SW480 (cell line): ENCODE measurements at places on chromosomes 7 and 10.

- no peak for DNase-seq
Measured at GRCh38 chr10:98555021-98555619, 108.4 kb upstream of the HPS1 start.

DNA sequence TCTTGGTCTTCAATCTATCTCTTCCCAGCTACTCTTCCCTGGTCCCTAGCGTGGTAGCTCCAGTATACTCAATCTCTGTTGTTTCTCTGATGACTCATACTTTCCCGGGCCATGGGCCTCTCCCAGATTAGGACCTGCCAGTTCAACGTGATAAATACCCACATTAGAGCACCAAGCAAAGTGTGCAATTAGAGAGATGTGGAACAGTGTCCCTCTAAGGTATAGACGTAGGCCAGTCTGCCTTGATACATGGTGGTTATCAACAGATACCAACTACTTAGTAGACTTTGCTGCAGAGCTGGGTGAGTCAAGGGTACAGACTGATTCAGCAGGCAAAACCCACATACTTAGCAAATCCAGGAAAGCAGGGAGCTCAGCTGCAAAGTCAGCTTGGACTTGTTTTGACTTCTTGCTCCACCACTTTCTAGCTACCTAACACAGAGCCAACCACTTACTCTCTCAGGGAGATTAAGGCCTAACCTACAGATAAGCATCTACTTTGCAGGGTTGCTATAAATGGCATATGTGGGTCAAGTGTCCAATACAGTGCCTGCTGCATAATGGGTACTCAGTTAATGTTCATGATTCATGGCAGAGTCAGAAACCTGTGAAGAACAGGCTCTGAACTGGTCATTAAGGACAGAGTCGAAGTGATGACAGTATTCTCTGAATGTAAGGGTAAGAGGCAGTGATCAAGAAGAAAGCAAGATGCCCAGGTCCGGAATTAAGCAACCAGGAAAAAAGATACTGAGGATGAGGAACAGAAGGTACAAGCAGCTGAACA is 176.1 kb downstream of the CHN2 start:
- peak; percentile 74 for DNase-seq

GRCh38 chr10:122471531-122472177 is 10.3 kb downstream of the HTRA1 start:
- DNase-seq, result no peak

DNA sequence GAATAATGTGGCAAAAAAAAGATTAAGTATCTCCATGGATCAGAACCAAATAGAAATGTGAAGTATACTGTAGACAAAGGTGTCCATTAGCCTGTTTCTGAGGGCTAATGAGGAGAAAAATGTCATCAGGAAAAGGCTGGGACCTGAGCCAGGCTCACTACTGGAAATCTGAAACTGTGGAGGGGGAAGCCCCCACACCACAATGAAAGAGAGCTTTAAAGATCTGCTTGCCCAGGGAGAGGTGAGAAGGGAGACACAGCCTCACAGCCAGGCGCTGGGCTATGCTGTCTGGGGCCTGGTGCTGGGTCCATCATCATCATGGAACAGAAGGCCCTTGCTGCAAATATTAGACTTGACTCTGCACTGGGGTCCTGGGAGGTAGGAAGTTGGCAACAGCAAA is 90.4 kb downstream of the OSBPL3 start:
- no peak for DNase-seq

GRCh38 chr10:75358835-75359421 is 42.6 kb downstream of the ZNF503 start:
- DNase-seq, result peak; percentile 77

GRCh38 chr10:80177781-80178636 is 27.3 kb downstream of the ANXA11 start:
- no peak for DNase-seq

DNA sequence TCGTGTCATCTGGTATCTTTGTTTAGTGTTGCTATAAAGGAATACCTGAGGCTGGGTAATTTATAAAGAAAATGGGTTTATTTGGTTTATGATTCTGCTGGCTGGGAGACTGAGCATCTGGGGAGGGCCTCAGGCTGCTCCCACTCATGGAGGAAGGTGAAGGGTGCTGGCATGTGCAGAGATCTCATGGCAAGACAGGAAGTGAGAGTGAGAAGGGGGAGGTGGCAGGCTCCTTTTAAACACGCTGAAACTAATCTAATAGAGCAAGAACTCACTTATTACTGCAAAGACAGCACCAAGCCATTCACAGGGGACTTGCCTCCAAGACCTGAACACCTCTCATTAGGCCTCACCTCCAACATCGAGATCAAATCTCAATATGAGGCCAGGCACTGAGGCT is 11.3 kb downstream of the OIT3 start:
- DNase-seq, result no peak

DNA sequence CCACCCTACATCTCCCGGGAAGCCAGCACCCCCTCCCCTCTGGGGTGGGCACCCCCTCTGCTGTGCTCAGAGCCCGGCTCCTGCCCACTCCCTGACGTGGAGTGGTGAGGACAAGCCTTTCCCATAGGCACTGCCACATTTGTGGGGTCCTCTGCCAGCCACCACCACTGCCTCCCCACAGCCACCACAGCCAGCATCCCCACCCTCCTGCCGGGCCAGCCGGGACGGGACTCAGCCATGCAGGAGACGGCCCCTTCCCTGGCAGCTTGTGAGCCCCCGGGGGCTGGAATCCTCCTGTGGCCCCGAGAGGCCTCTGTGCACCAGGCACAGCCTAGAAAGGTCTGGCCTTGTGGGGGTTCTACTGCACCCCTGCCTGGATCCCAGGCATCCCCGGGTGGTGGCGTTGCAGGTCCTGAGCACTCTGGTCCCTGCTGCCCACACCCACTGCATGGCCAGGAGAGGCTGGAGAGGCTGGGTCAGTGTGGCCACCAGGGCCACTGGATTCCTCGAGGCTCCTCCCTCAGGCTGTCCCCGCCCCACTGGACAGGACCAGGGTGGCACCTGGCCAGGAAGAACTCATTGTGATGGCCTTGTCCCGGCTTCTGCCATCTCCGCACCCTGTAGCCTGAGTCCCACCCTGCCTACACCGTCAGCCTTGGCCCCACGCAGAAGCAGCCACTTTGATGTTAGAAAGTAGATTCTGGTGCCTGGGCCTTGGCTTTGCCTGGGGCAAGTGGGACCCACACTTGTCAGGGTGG is 148.0 kb downstream of the EBF3 start:
- no peak for DNase-seq

GRCh38 chr7:64098-64915 is 128.1 kb upstream of the FAM20C start:
- DNase-seq, result peak; percentile 70

GRCh38 chr7:152862006-152862405 is 102.5 kb downstream of the ACTR3B start:
- no peak for DNase-seq

GRCh38 chr7:99218406-99219184 is 10.7 kb upstream of the KPNA7 start:
- DNase-seq, result no peak

GRCh38 chr10:60444494-60445064 is 54.9 kb upstream of the ANK3 start:
- DNase-seq, result peak; percentile 11

DNA sequence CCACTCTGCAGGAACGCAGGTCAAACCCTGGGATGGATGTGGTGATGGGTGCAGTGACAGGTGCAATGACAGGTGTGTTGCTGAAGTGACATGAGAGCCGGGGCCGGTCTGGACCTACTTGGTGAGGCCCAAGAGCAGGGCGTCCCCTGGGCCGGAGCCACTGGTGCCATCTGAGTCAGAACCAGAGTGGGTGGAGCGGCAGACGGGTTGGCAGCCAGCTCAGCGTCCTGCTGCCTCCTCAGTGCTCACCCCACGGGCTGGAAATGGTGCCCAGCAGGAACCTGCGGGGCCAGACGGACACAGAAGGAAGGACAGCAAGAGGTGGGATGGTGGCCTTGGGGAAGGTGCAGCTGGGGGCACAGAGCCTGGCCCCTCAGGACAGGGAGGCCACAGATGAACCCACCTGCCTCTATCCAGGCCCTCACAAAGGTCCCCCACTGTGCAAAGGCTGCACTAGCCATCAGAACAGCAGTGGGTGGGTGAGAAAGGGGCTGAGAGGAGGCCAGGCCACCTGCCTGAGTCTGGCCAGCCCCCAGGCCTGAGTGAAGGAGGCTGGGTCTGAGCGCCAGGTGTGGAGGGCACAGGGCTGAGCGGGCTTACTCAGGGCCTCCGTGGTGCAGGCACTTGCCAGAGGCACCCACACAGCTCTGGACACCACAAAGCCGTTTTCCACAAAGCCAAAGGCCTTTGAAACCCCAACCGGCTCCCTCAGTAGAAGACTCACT is 129.0 kb upstream of the PPP2R2D start:
- no peak for DNase-seq

DNA sequence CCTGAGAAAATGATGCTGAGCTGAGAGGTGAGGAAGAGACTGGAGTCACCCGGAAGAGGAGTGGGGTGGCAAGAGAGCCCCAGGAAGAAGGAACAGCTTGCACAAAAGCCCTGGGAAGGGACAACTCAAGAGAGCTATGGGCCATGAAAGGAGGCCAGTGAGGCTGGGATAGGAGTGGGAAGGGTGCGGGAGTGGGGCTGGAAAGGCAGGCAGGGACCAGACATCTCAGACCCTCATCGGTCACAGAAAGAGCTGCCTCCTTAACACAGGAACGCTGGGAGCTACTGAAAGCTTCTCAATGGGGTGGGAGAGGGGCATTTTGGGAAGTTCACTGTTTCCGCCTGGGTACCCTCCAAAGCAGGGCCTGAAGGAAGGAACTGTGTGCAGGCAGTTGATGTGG is 122.0 kb upstream of the UNC5B start:
- DNase-seq, result no peak

GRCh38 chr10:32245760-32246159 is 101.2 kb downstream of the EPC1 start:
- DNase-seq, result no peak

DNA sequence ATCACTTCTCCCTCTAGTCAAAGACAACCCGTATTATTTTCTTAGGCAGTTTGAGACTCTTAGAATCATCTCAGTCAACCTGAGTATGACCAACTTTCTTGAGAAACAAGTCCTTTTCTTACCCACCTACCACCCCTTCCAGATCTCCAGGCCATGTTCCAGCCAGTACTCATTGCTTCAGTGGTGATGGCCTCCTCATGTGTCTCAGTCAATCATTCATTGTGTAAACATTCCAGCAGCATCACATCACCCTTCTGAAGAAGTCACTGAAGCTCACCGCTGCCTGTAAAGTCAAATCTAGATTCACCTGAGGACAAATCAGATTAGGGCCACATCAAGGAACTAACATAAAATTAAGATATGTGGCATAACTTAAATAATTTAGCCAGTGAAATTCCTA is 467.2 kb upstream of the NRP1 start:
- peak; percentile 13 for DNase-seq

DNA sequence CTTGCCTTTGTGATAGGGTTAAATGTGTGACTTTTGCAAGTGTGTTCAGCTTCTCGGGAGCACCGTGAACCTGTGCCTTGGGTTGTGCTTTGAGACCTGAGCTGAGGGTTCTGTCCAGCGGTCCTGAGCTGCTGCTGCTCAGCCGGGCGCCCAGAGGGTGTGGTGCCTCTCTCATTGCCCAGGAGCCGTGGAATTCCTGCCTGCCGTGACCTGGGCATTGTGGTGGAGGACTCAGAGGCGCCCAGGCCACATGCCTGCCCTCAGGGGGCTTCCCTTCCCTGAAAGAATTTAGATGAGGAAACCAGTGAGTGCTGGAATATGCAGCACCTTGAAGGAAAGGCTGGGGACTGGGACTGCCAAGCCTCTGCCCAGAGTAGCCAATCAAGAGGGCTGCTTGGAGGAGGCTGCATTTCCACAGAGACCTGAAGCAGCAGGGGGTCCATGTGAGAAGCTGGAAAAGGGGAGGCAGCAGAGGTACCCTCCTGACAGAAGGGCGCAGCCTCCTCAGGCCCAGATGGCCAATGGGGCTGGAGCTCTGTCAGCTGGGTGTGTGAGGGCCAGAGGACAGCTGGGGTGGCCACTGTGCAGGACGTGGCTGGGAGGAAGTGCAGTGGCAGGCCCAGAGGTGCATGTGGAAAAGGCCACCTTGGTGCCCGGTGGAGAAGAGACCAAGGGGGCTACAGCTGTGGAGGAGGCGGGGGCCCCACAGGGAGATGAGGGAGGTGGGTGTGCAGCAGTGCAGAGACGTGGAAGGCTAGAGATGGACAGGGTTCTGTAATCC is 107.3 kb downstream of the NKX6-2 start:
- DNase-seq, result no peak

DNA sequence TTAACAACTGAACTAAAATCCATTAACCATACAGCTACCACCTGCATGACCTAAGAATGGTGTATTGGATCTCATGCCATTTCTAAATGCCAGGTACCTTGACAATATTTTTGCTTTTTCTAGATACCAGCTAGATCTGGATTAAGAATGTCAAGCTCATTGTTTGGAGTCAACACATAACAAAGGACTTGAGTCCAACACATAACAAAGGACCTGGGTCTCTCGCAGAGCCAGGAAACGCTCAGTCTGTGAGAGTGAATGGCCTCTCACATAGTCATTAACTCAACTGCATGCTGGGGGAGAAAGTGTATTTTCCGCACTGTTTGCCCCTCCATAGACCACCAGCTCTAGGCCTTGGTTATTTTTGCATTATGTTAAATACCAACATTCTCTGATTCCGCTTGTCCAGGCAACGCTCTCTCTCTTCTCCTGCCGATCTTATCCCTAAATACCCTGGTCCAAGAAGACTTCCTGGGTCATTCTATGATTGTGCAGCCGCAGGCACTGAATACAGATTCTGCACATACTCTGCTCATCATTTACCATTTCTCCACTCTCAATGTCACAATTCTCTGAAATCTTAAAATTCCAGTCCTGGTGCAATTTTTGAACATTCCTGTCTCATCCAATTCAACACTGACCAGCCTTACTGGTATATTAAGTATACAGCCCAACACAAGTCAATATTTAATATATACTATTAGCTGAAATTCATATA is 31.2 kb downstream of the ITIH5 start:
- no peak for DNase-seq

DNA sequence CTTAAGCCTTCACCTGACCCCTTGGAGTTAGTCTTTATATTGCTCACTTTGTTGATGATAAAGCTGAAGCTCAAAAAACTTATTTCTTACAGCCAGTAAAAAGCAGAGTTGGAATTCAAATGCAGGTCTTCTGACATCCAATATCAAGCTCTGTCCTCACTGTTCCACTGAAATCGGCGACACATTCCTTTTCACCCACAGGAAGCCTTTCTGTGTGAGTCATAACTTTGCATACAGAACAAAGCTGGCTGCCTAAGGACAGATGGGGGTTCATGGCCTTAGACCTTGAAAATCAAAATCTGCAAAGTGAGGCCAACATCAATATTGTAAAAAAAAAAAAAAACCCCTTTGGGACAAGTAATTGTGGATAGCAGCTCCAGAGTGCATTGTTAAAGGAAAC is 21.8 kb upstream of the AKR1B1 start:
- peak; percentile 85 for DNase-seq

- DNase-seq, result no peak
Measured at GRCh38 chr7:75635036-75635435, 103.7 kb downstream of the HIP1 start.

GRCh38 chr10:43479275-43479674 is 42.4 kb downstream of the ZNF487 start:
- no peak for DNase-seq
